ENCODE measurements at places on chromosomes 7 and 10.

- DNase-seq = no peak
- H3K36me3 ChIP-seq = peaks cover 6% of the 10 kb centered on the region
- peak overlapping the region; percentile 95 for H3K27ac ChIP-seq
Observed at GRCh38 chr7:5779141-5779540, 2.3 kb downstream of the RNF216 start.

- H3K4me3 ChIP-seq = no peak overlapping the region
- no peaks in the 10 kb centered on the region for H3K36me3 ChIP-seq
- H3K27me3 ChIP-seq = peaks cover 47% of the 10 kb centered on the region
Observed at GRCh38 chr7:25319707-25320106, 91.4 kb upstream of the NPVF start.

DNA sequence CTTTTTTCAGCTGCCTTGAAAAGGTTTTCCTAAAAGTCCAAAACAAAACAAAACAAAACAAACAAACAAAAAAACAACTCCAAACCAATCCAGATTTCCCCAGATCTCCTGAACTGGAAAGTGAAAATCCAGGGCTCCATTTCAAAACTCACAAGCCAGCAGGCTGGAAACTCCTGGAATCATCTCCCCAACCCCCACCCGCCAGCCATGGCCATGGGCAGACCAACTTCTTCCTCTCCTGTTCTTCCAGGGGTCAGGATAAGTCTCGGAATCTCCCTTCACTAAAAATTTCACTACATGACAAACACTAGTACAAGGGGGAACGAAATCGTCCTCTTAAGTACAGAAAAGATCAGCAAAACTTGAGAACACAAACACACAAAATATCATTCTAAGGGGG is 40.4 kb downstream of the GNA12 start:
- H3K36me3 ChIP-seq = no peaks in the 10 kb centered on the region
- DNase-seq = no peak
- no peak overlapping the region for H3K27ac ChIP-seq
- H3K4me3 ChIP-seq = no peak overlapping the region
- peaks cover 39% of the 10 kb centered on the region for H3K4me1 ChIP-seq

GRCh38 chr10:3897156-3897555 is 112.1 kb upstream of the KLF6 start:
- peak overlapping the region; percentile 70 for H3K27ac ChIP-seq
- DNase-seq = no peak
- no peaks in the 10 kb centered on the region for H3K36me3 ChIP-seq
- H3K4me3 ChIP-seq = no peak overlapping the region
- peaks cover 29% of the 10 kb centered on the region for H3K4me1 ChIP-seq

All from T-helper 17 cell (primary cell).